Brain (organoid and tissue), 16 donors: ENCODE measurements at places on chromosomes 5 and 9. TPM values are rescaled to one million over a fixed set of nuclear protein-coding genes. Genes with fewer than 3 reads are reported as not detected.

Gene RAB24
- polyA plus RNA-seq: 17.3 TPM

Gene PCDHGB7
- polyA plus RNA-seq: 6.1 TPM

GRCh38 chr5:16970826-16971225 lies 34.7 kb upstream of the MYO10 start:
- DNase-seq: no peak

GRCh38 chr9:86500667-86501435 lies 146.6 kb upstream of the TUT7 start:
- no peak for DNase-seq

DNA sequence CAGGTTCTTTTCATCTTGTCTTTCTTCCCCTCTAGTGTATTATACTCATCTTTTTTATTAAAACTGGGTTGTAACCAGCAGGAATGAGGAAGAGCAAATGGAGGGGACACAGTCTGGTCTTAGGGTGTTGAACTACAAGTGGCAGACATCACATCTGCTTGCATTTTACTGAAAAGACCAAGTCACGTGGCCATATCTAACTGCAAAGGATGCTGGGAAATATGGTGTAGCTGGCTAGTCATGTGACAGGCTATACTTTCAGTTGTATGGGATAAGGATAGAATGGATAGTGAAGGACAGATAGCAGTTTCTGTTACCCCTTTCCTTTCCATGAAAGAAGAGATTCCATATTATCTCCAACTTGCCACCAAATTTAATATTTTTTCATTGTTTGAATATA lies 13.0 kb upstream of the FGD3 start:
- no peak for DNase-seq

GRCh38 chr5:44568519-44568918 lies 179.3 kb upstream of the FGF10 start:
- DNase-seq: no peak

- no peak for DNase-seq
These were observed 30.3 kb upstream of the INSYN2B start for GRCh38 chr5:170010595-170010994.

- DNase-seq: peak; percentile 68
These were observed 31.9 kb upstream of the HAND1 start for GRCh38 chr5:154509784-154510555.

GRCh38 chr9:109969011-109969410 lies 189.0 kb downstream of the PALM2AKAP2 start:
- no peak for DNase-seq

DNA sequence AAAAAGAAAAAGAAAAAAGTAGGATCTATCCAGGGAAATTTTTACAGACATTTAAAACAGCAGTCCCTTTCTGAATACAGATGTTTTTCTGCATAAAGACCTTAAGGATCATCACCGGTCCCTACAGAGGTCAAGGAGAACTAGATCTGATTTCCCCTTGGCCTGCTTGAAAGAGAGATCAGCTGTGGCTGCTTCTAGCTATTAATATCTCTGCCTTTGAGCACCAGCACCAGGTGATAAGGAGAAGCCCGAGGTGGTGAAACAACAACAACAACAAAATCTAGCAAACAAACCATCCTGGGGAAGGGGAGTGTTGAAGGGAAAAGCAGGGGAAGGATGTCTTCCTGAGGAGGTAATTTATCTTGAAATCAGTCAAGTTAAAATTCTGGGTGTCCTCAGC lies 42.1 kb downstream of the ZNF366 start:
- no peak for DNase-seq
